Activated naive CD4-positive, alpha-beta T cell treated with anti-CD3 and anti-CD28 coated beads, Interleukin-2, amount 50 U/mL, for 16 hours (primary cell): ENCODE measurements at places on chromosomes 6 and 20.

DNA sequence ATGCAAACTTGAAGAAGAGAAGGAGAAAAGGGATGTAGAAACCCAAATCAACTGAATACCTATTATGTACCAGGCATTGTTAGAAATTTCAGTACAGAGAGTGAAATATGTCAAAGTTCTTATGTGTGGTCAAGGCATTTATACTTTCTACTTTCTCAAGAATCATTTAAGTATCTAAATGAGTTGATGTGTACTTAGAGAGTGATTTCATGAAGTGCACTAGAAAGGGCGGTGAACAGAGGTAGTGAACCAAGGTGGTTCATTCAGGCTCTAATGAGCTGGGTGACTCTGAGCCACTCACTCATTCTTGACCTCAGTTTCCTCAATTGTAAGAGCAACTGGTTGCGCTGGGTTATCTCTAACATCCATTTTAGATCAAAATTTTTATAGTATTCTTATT lies 3.3 kb downstream of the PDE7B start:
- no peak for DNase-seq

GRCh38 chr20:20297181-20297580 lies 70.7 kb upstream of the INSM1 start:
- no peak for DNase-seq

DNA sequence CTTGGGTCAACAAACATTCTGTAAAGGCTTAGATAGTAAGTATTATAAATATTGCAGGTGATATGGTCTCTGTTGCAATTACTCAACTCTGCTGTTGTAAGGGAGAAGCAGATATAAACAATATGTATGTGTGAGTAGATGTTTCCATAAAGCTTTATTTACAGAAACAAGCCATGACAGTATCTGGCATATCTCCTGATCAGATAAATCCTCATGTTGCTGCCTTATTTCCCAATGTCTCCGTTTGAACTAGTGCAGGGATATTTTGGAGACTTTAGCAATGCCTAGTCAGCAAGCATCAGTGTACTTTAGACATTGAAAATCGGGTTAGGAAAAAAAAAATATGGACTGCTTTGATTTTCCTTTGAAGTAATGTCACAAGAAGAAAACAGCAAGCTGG lies 96.1 kb downstream of the LAMA2 start:
- DNase-seq = no peak

DNA sequence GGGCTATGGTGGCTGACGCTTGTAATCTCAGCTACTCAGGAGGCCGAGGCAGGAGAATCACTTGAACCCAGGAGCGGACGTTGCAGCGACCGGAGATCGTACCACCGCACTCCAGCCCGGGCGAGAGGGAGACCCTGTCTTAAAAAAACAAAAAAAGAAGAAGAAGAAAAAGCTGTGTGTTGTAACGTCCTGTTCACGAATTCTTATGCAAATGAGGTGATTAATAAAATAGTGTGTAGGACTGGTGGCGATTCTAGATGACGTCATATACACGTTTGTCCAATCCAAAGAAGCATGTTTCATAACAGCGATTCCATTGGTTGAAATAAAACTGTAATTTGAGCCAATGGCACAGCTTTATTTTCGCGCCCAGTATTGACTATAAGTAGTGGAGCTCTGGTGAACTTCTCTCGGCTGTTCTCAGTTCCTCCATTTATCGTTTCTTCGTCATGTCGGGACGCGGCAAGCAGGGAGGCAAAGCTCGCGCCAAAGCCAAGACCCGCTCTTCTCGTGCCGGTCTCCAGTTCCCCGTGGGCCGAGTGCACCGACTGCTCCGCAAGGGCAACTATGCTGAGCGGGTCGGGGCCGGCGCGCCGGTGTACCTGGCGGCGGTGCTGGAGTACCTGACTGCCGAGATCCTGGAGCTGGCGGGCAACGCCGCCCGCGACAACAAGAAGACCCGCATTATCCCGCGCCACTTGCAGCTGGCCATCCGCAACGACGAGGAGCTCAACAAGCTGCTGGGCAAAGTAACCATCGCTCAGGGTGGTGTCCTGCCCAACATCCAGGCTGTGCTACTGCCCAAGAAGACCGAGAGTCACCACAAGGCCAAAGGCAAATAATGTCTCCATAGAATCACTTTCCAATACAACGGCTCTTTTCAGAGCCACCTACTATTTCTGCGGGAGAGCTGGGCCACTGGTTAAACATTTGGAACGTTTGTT lies 47.0 kb downstream of the OR2B2 start:
- peak; percentile 55 for DNase-seq

DNA sequence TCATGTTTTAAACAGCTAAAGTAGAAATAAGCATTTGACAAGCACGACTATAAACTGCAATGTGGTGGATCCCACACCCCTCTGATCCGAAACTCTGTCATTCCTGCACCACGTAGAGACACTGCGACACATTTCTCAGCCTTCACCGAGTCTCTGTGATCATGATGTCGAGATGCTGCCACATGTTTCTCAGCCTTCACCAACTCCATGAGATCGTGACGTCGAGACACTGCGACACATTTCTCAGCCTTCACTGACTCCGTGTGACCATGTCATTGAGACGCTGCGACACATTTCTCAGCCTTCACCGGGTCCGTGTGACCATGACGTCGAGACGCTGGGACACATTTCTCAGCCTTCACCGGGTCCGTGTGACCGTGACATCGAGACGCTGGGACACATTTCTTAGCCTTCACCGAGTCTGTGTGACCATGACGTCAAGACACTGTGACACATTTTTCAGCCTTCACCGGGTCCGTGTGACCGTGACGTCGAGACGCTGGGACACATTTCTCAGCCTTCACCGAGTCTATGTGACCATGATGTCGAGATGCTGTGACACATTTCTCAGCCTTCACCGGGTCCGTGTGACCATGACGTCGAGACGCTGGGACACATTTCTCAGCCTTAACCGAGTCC lies 143.0 kb downstream of the TTLL2 start:
- DNase-seq = no peak

DNA sequence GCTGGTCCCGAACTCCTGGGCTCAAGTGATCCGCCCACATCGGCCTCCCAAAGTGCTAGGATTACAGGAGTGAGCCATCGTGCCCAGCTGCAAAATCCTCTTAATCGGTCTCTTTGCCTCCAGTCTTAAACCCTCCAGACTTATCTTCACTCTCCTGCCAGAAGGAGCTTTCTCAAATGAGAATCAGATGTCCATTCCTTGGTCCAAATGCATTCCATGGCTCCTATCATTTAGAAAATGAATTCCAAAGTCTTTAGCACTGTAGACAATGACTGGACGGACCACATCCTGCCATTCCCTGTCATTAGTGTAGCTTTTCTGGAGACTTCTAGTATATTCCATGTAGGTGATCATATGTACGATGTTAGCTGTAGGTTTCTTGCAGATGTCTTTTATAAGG lies 141.9 kb downstream of the ID4 start:
- DNase-seq = no peak

DNA sequence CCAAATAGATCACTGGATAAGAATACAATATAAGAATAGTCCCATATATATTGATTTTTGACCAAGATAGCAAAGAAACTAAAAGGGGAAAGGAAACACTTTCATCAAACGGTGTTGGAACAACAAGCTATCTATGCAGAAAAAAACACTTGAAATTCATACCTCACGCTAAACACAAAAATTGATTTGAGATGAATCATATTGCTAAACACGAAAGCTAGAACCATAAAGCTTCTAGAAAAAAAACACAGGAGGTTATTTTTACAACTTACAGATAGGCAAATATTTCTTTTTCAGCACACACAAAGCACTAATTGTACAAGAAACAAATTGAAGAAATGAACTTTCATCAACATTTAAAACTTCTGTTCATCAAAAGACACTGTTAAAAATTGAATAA lies 36.7 kb upstream of the TMEM14A start:
- no peak for DNase-seq

GRCh38 chr6:25449774-25450173 lies 170.6 kb downstream of the CARMIL1 start:
- no peak for DNase-seq
